ENCODE measurements at places on chromosomes 1 and 21.

DNA sequence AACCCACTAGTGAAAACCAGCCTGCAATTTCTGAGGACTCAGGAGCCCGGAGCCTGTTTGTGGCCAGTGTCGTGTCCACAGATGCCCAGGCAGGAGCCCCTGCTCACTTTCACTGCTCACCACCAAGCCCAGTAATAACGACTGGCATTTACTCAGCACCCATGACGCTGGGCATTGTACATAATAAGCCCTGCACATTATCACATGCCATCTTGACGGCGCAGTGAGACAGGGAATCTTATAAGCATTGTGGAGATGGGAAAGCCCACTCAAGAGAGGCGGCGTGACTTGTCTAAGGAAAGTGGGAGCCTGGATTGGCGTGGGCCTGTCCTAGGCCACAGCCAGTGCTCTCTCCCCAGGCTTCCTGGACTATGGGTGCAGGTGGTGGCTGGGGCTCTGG is 28.8 kb upstream of the PEF1 start:
- DNase-seq = no peak

- no peak for DNase-seq
These were observed 669 bp upstream of the ARL8A start for GRCh38 chr1:202145068-202145743.

DNA sequence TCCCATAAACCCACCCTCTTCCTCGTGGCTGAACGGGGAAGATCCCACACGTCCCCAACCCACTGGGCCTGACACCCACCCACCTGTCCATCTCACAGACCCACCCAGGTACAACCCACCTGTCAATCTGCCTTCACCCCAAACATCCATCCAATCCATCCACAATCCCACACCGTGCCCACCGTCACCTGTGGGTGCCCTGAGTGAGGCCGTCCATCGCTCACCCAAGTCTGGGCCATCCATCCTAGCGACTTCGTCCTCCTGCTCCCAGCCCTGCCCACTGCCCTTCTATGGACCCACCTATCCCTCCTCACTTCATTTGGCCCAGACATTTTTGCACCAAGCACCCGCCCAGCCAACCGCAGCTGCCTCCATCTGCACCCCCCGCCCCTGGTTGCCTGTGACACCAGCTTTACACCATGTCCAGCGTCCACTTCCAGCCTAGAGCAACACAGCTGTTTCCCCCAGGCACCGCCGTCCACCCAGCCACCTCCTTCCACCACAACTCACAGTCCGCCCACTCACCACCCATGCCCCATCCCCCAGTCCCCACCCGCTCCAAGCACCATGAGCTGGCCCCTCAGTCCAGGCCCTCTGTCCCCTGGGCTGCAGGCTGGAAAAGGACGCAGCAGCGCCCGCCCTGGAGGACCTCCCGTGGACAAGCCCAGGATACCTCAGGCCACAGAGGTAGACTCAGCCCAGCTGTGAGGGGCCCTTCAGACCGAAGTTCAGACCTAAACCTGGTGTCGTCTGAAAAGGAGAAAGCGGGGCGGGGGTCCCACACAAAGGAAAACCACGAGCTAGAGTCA is 7.7 kb downstream of the TTLL10 start:
- no peak for DNase-seq

- DNase-seq = no peak
These were observed 25.4 kb downstream of the PIK3CD start for GRCh38 chr1:9676815-9677393.

Data from AG04449 (cell line).